Stimulated activated CD8-positive, alpha-beta memory T cell treated with anti-CD3 and anti-CD28 coated beads, Interleukin-7, amount 100 ng/mL, for 1 hour (primary cell): ENCODE measurements at places on chromosomes 6 and 20.

- DNase-seq = no peak
These were observed 19.0 kb upstream of the SLC16A10 start for GRCh38 chr6:111068109-111068865.

DNA sequence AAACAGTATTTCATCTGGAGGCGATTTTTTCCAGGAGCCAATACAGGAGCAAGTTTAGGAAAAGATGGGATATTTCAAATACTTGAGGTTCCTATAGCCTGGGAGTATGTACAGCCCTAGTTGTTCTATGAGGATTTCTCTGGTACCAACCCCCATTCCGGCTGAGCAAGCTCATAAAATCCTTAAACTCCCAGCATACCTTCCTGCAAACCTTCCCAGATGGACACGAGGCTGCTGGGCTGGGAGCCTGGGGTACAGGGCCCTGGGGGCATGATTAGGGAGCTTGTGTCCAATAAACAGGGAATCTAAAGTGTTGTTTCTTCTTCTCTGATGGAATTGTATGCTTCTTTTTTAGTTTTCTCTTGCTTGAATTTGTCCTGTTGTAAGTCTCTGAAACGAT, 1.5 kb downstream of the PRRC2A start:
- DNase-seq = no peak

DNA sequence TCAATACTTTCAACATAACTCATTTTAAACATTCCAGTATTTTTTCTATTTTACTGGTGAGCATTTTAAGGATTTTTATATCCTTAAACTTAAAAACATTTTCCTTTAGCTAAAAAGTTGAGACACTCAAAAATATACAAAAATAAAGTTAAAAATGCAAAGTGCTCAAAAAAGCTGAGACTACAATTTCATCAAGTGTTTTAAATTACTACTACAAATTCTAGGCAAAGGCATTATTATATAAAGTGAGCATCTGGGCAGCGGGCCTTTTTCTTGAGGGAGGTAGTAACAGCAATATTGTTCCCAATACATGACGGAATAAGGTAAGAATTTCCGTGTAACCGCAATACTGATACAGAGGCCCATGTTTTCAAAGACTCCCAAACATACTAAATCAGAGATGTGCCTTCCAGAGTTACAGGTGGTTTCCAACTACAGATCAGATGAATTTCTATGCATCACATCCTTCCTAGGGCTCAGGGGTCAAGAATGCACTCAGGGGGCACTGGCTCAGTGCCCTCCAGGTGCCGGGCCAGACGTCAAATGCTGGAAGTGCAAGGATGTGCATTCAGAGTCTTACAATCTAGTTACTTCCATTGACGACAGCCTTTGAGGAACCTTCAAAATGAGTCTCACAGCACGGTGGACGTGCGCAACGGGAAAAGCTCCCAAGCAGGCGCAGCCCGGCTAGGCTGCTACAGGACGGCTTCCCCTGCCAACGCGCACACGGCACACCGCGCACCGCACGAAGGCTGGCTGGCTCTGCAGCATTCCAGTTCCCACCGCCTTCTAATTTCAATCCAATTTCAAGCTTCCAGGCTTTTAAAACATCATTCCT, 1.7 kb downstream of the PHF10 start:
- DNase-seq = peak; percentile 4

- no peak for DNase-seq
These were observed 64.1 kb upstream of the BEND6 start for GRCh38 chr6:56890683-56891429.

- DNase-seq = no peak
These were observed 11.9 kb upstream of the TGM3 start for GRCh38 chr20:2283706-2284423.

DNA sequence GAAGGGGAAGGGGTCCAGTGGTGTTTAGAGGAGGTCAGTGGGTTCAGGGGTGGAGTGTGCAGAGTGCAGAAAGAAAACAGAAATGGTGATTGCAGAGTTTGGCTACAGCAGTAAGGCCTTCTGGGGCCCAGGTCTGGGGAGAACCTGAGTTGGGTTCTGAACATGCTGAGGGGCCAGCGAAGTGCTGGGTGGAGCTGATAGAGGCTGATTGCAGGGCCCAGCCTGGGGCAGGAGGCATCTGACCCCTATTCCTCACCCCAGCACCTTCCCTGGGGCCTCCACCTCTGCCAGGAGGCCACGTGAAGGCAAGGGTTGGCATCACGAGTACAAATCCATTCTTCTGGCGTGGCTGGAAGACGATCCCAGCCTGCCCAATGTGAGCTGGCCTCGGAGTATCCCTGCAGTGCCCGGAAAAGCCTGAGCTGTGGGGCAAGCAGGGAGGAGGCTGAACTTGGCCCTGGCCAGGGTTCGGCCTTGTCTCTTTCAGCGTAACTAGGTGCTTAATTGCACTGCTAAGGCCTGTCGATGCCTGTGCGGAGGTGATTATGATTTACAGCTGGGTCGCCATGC, 35.3 kb downstream of the VSTM2L start:
- DNase-seq = no peak

DNA sequence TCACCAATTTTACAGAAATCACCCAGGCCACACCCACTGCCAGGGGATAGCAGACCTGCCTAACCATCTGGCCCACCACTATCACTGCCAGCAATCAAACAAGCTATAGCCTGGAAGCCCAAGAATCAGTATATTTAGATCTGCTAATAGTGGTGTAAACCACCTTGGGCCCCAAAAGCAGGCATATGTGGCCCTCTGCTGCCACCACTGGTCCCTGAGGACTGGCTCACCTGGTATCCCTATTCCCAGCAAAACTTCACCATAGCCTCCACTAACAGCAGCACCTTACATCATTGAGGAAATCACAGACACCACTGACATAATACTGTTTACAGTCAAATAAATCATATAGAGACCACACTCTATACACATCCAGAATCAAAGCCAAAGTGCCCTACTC, 880.4 kb upstream of the MAN1A1 start:
- DNase-seq = no peak

- no peak for DNase-seq
These were observed 107.3 kb downstream of the IRF4 start for GRCh38 chr6:498795-499231.

- DNase-seq = no peak
These were observed 15.8 kb downstream of the POM121L2 start for GRCh38 chr6:27296106-27296783.

- no peak for DNase-seq
These were observed 13.8 kb upstream of the TLDC2 start for GRCh38 chr20:36861875-36862801.

DNA sequence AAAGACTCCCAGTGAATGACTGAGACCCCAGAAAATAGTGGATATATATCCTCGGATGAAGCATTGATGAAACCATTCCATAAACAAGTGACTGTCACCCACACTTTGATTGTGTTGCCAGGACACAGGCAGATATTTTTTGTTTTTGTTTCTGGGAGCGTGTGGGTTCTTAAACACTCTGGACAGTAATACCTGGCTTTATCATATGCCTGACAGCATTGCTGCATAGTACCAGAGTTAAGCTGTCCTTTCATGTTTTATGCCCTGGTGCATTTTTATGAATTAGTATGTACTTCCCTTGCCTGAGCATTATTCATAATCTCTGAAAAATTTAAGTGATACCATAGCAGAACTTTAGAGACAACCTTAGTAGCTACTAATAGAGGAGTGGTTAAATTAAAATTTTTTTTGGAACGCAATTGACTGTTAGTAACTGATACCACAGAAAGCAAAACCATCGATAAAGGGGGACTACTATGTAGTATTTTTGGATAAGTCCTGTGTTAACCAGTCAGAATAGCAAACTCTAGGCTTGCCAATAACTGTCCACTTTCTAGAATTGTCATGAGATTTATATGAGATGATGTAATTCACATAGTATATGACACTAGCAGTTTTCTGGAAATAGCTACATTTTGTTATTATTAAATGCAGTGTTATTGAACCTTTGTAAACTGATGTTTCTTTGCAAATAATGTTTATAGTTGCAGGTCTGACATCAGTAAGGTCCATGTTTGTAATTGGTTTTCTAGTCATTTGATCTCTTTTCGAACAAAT, 30.4 kb downstream of the SENP6 start:
- DNase-seq = no peak

GRCh38 chr6:45759472-45759810, 256.2 kb downstream of the CLIC5 start:
- no peak for DNase-seq

DNA sequence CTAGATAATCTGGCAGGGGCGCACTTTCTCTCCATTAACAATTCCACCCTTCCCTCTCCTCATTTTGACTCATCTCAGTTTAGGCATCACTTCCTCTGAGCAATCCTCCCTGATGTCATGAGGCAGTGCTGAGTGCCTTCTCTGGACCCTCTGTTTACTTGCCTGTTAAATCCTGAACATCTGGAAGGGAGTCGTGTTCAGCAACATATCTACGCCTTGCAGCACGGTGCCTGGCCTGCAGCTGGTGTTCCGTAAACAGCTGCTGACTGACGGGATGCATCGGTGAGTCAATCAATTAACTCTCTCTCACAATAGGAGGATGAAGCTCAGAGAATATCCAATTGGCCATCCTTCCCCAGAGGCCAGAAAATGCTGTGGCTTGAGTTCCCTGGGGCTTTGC, 613.5 kb downstream of the PTPRT start:
- no peak for DNase-seq

- DNase-seq = no peak
These were observed 44.6 kb upstream of the ASCC3 start for GRCh38 chr6:100925749-100926148.

DNA sequence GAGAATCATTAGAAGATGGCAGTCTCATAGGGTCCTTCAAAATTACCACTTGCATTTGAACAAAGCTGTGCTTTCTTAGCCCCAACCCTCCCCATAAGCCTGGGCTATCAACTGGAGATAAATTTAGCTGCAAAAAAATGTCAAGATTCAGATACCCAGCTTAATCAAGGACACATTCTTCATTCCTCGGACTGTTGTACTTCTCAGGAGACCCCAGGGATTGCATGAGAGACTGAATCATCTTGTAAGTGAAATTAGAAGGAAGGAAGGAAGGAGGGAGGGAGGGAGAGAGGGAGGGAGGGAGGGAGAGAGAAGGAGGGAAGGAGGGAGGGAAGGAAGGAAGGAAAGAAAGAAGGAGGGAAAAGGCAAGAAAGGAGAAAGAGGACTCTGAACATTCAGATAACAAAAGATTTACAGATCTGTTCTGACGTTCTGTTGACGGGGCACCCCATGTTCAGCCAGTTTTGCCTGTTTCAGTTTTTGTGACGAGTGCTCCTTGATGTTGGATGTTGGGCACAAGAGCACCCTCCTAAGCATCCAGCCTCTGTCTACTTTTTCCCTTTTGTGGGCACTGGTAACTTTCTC, 498.7 kb downstream of the PREX1 start:
- DNase-seq = no peak

DNA sequence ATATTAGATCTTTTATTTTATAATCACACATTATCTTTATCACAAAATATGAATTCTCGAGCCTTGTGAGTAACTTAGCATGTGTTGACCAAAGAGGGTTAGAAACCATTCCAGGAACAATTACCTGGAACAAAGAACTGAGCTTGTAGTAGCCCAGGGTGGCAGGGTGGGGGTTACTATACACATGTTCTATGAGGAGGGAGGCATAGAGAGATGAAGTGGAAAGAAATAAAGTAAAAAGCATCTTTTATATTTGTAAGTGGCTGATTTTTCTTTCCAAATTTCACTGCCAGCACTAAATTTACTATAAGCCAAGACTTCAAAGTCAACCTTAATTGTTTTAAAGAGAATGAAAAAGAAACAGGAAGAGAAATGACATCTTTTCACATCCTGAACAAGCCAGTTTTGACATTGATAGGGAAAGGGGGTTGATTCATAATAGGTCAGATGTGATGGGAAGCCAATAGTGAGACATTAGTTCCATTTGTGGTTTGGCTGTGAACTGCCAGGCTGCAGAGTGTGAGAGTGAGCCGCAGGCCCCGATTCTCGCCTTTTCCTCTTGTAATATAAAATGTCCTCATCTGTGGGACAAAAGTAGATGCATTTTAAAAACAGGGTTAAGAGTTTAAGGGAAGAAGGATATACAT, 52.7 kb upstream of the MYB start:
- DNase-seq = peak; percentile 31

- no peak for DNase-seq
These were observed 621 bp downstream of the GPR63 start for GRCh38 chr6:96836631-96837080.

GRCh38 chr6:27753668-27754407, 158.4 kb downstream of the OR2B2 start:
- DNase-seq = peak; percentile 35

DNA sequence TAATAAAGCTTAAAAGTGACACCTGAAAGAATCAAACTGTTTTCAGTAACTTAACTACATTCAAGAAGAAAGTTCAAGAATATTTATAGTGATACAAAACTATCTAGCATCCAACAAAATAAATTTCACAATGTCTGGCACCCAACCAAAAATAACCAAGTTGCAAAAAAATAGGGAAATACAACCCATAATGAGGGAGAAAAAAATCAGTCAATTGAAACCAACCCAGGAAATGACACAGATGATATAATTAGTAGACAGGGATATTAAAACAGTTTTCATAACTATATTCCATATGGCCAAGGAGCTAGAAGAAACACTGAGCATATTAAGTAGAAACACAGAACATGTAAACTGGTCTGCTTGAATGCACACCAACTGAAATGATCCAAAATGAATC, 120.2 kb upstream of the BEND3 start:
- no peak for DNase-seq
